Fibroblast of skin of left quadriceps (primary cell): ENCODE measurements at places on chromosomes 3 and 15.

DNA sequence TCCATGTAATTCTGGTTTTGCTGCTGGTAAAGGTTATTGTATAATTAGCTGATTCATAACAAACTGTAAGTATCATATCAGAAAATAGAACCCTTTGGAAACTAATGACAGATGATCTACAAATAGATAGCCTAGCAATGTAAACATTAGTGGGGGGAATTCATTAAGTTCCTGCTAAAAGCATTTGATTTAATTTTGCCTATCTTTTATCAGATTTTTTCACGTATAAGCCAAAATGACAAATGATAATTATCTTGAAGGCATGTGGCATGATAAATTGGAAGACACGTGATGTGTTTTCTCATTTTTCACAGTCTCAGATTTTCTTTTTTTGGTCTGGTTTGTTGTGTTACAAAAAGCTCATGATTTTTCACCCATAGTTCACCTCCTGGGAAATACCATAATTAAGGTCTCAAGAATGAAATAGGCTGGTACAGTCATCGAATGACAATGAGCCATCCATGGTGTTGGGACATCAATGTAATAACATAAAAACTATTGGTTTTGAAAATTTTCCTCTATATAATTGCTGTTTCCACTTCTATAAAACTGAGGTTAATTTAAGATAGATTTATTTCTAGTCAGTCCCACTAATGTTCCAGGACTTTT is 325.9 kb upstream of the TBL1XR1 start:
- DNase-seq = no peak

GRCh38 chr3:107994181-107994580 is 96.7 kb downstream of the CD47 start:
- DNase-seq = no peak

DNA sequence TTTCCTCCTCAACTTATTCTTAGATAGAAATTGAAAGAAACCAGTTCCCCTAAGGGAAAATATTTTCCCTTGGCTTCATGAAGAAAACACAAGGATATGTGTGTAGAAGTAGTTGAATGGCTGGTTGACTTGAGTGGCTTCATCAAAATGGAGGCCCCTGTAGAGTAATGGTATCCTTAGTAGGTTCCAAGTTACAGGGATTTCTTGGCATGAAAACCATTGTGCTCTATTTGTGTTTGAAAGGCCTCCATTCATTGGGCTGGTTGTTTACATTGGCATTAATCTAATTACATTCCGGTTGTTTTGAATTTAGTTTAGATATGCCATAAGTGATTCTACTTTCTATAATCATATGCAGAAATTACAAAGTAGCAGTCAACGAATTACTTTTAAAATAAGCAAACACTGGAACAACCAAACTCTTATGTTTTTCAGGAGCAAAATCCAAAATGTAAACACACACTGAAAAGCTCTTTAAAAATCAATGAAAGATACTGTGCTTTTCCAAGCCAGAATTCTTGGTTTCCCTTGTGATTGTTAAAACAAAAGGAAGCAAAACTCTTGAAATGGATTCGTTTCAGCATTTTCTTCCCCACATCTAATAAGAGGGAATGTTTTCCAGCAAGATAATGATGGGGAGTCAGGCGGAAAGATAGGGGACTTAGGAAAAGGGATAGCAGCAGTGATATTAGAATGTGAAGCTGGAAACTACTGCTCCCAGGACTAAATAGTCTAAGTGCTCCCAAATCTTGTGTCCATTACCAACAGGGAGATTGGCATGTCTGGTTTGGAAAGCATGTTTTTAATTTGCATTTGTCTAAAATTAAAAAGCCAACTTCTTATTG is 77.0 kb downstream of the EPHA3 start:
- DNase-seq = no peak

GRCh38 chr15:59245559-59245958 is 38.9 kb downstream of the LDHAL6B start:
- DNase-seq = no peak

DNA sequence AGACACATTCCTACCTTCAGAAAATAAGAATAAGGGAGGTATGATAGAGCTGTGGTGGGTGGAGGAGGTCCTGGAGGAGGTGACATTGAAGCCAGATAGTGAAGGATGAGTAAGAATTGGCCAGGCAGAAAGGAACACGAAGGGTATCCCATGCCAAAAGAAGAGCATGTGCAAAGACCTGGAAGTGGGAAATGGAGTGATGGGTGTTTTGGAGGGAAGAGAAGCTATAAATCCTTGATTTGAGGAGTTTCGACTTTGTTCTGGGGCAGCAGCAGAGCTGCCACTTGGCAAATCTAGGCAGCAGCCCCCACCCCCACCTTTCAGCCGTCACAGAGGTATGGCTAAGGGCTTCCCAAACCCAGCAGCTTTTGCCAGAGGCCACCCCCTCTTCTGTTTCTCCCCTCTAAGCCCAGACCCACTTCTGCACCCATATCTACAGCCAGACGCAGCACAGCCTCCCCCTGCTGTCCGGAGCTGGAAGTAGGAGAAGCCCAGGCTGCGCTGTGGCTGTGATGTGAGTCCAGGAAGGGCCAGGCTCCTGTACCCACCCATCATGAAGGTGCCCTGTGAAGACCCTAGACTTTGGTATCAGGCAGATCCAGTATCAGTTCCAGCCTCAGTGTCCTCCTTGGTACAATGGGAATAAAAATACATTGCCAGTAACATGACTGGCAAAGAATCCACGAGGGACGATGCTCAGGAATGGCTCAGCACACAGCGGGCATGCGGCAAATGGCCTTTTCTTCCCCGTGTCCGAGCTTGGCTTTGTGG is 188.7 kb upstream of the LINGO1 start:
- DNase-seq = no peak

DNA sequence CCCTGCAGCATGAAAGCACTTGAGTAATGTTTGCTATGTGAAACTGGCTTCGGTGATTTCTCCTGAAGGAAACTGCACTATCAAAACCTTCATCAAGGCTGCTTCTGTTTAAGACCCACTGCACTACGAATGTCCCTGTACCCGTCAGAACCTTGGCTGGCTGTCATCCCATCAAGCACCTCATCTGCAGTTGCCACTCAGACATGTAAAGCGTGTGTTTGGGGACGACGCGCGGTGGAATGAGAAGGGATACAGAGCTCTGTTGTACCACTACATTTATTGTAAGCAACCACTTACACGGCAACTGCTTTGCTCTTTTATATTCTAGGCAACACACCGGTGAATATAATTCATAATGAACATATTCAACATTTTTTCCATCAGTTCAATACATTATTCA is 147.6 kb downstream of the TIGIT start:
- no peak for DNase-seq

DNA sequence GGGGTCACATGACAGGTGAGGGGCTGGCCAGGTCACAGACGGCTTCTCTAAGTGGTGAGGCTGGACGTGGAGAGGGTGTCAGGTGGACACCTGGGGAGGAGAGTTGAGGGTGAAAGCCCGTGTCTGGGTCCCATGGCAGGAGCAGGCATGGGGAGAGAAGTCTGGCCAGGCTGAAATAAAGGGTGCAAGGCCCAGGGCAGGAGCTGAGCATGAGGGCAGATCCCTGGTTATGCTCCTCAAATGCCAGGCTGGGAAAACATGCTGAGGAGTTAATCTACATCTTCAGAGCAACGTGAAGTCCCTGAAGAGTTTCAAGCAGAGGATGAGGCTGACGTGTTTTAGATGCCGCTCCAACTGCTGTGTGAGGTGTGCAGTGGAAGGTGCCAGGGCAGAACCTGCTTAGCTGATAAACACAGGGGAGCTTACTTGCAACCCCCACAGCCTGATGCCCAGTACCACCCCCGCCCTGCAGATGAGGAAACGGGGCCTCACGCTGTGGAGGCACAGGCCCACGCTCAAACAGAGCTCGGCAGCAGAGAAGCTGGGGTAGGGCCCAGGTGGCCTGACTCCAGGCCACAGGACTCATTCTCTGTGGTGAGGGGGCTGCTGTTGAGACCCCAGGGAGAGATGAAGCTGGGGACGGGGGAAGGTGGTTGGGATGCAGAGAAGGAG is 40.5 kb downstream of the HCN4 start:
- DNase-seq = no peak

- DNase-seq = no peak
Measured at GRCh38 chr3:10770981-10771380, 45.0 kb upstream of the SLC6A11 start.

- no peak for DNase-seq
Measured at GRCh38 chr3:32414522-32415202, 23.0 kb downstream of the CMTM7 start.

- DNase-seq = no peak
Measured at GRCh38 chr3:13277860-13278531, 142.1 kb downstream of the NUP210 start.

DNA sequence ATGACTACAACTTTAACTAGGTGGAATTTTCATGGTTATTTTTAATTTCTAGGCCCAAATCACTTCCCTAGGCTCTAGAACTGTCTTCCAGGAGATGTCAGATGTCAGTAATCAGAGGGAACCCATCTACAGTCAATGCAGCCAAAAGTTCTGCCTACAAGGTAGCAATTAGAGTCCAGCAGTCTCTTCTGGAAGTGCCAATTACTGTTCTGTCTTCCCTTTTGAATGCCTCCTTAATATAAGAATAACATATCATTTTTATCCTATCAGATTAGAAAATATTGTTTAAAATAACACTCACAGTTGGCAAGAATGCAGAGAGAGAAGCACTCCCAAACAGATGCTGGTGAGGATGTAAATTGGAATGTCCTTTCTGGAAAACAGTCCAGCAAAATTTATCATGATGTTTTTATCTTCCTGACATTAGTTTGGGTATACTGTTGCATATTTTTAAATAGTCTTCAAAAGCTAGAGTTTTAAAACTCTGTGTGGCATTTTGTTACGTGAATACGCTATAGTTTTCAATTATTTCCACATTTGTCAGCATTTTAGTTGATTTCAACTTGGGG is 543.7 kb downstream of the FHIT start:
- no peak for DNase-seq

DNA sequence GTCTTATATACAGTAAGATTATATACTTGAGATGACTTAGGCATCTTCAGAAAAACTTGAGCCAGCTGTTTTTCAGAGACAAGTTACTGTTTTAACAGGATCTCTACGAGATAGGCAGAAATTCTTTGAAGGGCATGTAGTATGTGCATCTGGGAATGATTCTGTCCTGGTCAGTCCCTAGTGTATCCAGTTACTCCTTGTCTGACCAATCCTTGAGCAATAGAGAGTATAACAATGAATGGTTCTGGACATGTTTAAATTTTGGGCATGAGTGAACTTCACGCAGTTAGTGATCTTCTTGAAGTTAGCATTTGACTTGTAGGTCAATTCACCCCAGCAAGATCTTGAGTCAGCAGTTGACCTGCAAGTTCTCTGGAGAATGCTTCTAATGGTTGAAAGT is 24.7 kb upstream of the HHLA2 start:
- no peak for DNase-seq

DNA sequence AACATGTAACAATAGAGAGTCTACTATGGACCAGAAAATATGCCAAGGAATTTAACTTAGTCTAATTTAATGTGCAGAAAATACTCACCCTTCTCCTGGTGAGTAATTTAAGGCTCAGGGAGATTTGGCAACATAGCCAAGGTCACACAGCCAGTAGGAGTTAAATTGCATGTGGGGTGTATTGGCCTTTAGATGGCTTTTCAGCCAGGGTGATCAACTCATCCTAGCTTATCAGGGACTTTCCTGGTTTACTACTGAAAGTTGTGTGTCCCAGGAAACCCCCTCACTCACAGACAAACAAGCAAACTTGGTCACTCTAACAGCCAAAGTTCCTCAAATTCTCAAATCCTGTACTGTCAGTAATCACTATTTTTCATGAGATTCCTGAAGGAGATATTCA is 2.6 kb upstream of the SLC9A9 start:
- no peak for DNase-seq

DNA sequence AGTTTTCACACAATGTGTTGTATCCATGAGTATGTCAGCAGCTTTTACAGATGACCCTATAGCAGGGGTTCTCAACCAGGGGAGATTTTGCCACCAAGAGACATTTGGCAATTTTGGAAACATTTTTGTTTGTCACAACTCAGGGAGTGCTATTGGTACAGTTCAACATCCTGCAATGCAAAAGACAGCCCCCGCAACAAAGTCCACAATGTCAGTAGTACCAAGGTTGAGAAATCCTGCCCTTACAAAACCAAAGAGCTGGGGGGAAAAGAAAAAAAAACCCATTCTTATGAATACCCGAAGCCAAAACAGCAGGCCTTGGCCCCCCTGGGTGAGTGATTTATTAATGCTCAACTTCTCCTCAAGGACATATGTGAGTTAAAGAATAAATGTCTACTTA is 99.1 kb downstream of the LARS2 start:
- DNase-seq = no peak

DNA sequence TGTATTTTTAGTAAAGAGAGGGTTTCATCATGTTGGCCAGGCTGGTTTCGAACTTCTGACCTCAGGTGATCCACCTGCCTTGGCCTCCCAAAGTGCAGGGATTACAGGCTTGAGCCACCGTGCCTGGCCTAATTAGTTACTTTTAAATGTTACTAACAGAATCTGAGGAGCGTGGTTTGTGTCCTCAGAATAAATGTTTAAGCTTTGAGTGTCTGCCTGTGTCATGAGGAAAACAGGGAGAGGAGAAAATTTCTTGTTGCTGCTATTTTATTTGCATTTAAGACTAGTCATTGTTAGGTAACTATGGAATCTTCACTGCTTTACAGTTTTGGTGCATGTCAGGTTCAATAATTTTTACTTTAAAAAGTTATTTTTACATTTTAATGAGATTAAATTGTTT is 68.8 kb downstream of the TCF12 start:
- no peak for DNase-seq

DNA sequence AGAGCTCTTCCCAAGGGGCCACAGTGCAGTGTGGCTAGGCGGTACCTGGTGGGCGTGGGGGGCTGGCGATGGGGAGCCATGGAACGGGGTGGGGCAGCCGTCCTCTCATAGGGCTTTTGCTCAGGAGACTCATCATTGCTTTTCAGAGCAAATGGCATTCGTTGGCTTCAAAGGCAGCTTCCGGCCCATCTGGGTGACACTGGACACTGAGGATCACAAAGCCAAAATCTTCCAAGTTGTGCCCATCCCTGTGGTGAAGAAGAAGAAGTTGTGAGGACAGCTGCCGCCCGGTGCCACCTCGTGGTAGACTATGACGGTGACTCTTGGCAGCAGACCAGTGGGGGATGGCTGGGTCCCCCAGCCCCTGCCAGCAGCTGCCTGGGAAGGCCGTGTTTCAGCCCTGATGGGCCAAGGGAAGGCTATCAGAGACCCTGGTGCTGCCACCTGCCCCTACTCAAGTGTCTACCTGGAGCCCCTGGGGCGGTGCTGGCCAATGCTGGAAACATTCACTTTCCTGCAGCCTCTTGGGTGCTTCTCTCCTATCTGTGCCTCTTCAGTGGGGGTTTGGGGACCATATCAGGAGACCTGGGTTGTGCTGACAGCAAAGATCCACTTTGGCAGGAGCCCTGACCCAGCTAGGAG is 40.8 kb downstream of the MESD start:
- no peak for DNase-seq

- no peak for DNase-seq
Measured at GRCh38 chr3:7371693-7372572, 511.0 kb downstream of the GRM7 start.

DNA sequence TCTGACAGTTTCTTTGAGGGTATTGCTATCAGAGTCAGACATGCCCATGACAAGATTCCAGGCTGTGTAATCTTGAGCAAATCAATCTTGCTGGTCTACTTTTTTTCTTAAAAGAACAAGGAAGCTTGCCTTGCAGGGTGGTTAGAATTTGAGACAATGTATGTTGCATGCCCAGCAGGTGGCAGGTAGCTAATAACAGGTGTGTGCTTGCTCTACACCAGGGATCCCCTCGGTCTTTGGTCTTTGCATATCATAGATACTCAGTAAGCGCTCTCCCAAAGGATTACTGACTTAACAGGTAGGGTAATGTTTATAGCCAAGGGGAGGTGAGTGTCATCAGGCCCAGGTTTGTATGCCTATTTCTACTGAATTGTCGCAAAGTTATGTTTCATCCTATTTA is 37.3 kb downstream of the CACNA1D start:
- no peak for DNase-seq
